Activated naive CD4-positive, alpha-beta T cell treated with anti-CD3 and anti-CD28 coated beads, Interleukin-2, amount 10 ng/mL, durations not matched to agents 7 days and 5 days (primary cell): ENCODE measurements at places on chromosomes 5 and 9.

- no peak overlapping the region for H3K4me3 ChIP-seq
- H3K27ac ChIP-seq, result no peak overlapping the region
- no peak for DNase-seq
- H3K4me1 ChIP-seq, result no peaks in the 10 kb centered on the region
These were observed 12.5 kb upstream of the IGFBPL1 start for GRCh38 chr9:38436708-38437107.

GRCh38 chr5:104247260-104247659, 684.7 kb upstream of the NUDT12 start:
- DNase-seq, result no peak
- H3K27ac ChIP-seq, result no peak overlapping the region
- H3K4me3 ChIP-seq, result no peak overlapping the region
- no peaks in the 10 kb centered on the region for H3K4me1 ChIP-seq
- no peaks in the 10 kb centered on the region for H3K27me3 ChIP-seq

DNA sequence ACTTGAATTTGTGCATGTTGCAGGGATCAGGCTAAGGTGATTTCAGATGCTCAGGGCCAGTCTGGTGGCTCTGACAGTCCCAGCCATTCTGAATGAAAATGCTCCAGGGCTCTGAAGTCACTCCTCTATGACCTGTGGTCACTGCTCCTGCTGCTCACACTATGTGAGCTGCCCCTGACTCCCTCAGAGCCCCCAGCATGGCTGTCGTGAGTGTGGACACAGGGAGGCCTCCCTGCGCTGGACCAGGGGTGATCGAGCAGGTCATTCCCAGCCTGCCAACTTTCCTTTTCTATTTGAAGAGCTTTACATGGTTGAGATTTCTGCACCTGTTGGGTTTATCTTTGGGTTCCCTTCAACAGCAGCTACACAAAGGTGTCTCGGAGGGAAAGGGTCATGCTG, 74.5 kb downstream of the WNK2 start:
- H3K27ac ChIP-seq, result no peak overlapping the region
- no peaks in the 10 kb centered on the region for H3K27me3 ChIP-seq
- peak; percentile 7 for DNase-seq
- no peaks in the 10 kb centered on the region for H3K4me1 ChIP-seq
- no peak overlapping the region for H3K4me3 ChIP-seq

DNA sequence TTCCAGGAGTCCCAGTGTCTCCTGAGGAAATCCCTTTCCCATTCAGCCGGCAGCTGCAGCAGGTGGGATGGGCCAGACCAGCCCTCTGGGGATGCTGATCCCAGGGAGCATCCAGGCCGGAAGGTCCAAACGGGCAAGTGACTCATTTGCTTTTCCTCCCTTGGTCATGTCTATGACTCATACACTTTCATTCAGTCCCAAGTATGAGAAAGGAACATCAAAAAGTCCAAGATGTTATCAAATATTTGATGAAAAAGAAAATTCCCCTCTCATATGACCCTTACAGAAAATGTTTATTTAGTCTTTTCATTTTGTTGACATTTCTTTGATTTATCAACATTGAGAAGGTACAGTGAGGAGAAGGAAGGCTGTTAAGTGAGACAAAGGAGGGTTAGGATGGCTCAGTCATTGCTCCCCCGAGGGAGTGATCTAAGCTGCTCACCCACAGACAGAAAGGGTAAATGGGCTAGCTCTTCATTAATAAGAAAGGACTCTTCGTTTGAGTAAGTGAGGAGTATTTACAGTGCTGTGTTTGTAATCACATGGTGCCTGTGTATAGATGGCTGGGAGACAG, 117.6 kb upstream of the ANKRD55 start:
- no peaks in the 10 kb centered on the region for H3K4me1 ChIP-seq
- no peak overlapping the region for H3K4me3 ChIP-seq
- no peak overlapping the region for H3K27ac ChIP-seq
- no peak for DNase-seq
- H3K36me3 ChIP-seq, result peaks cover 2% of the 10 kb centered on the region

GRCh38 chr5:65811885-65812284, 89.9 kb downstream of the NLN start:
- H3K27ac ChIP-seq, result no peak overlapping the region
- H3K4me1 ChIP-seq, result peaks cover 20% of the 10 kb centered on the region
- H3K27me3 ChIP-seq, result no peaks in the 10 kb centered on the region
- peaks cover 31% of the 10 kb centered on the region for H3K36me3 ChIP-seq
- DNase-seq, result no peak
- H3K4me3 ChIP-seq, result no peak overlapping the region

- H3K27ac ChIP-seq, result peak overlapping the region; percentile 68
- H3K4me1 ChIP-seq, result peaks cover 43% of the 10 kb centered on the region
- DNase-seq, result no peak
- peaks cover 78% of the 10 kb centered on the region for H3K36me3 ChIP-seq
- H3K27me3 ChIP-seq, result no peaks in the 10 kb centered on the region
These were observed 85.8 kb downstream of the SECISBP2 start for GRCh38 chr9:89404074-89404473.

DNA sequence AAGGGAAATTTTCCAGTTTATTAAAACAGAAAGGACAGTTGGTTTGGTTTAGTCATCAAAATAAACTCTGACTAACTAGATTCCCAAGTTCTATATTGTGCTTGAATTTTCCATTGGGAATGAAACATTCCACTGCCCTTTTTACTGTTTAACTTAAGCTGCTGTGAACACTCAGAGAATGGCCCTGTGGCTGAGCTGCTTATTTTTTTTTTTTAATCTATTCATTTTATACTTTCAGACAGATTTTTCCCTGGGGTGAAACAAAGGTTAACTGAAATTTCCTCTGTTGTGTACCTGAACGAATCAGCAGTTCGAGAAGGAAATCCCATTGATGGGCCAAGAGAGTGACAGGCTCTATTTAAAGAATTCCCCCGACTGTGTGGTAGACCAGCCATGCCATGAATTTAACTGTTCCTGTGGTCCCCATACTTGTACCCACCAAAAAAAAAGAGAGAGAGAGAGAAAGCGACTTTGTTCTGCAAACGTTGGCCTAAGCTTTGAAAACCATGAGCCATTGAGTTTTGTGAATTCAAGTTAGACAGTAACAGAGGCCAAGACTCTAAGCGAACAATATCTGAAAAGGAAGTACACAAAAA, 138.7 kb upstream of the GRHPR start:
- no peak overlapping the region for H3K27ac ChIP-seq
- H3K4me1 ChIP-seq, result peaks cover 5% of the 10 kb centered on the region
- no peaks in the 10 kb centered on the region for H3K27me3 ChIP-seq
- no peak for DNase-seq
- peaks cover 13% of the 10 kb centered on the region for H3K36me3 ChIP-seq

GRCh38 chr5:141713616-141714309, 31.7 kb upstream of the ARAP3 start:
- peaks cover 35% of the 10 kb centered on the region for H3K27me3 ChIP-seq
- H3K4me3 ChIP-seq, result no peak overlapping the region
- DNase-seq, result no peak

- H3K27ac ChIP-seq, result no peak overlapping the region
- H3K27me3 ChIP-seq, result no peaks in the 10 kb centered on the region
- DNase-seq, result no peak
- no peaks in the 10 kb centered on the region for H3K36me3 ChIP-seq
- no peak overlapping the region for H3K4me3 ChIP-seq
- no peaks in the 10 kb centered on the region for H3K4me1 ChIP-seq
These were observed 144.9 kb downstream of the ADAMTSL1 start for GRCh38 chr9:18618862-18619261.

GRCh38 chr5:131196331-131196730, 25.6 kb downstream of the LYRM7 start:
- no peaks in the 10 kb centered on the region for H3K4me1 ChIP-seq
- H3K4me3 ChIP-seq, result no peak overlapping the region
- no peak for DNase-seq
- H3K27ac ChIP-seq, result no peak overlapping the region

DNA sequence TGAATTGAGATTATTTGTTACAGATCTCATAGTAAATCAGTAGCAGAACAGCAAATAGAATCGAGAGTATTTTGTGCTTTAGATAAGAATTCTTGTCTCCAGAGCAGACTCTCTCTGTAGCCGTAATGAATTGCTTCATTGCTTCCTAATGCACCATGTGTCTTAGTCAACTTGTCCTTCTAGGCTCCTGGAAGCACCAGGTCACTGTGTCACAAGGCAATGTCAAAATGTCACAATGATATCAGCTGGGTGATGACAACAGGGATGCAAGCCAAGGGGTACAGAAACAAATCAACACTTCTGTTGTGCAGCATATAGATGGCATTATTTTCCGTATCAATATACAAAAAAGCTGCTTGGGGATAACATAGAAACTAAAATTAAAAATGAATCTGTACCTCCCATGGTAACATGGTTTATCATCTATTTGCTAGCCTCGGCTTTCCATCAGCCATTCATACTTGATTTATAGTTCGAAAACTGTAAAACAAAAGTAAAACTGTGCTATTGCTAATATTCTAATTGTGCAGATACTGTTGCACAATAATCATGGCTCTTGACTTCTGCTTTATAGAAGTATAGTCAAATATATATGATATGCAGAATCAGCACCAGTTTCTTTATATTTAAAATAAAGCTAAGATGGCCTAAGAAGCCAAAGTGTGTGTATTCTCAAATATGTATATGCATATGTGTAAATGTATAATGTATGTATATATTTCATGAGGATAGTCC, 435.9 kb upstream of the TLE4 start:
- no peaks in the 10 kb centered on the region for H3K36me3 ChIP-seq
- H3K4me3 ChIP-seq, result no peak overlapping the region
- no peak overlapping the region for H3K27ac ChIP-seq
- no peak for DNase-seq
- H3K27me3 ChIP-seq, result no peaks in the 10 kb centered on the region

- peaks cover 7% of the 10 kb centered on the region for H3K27me3 ChIP-seq
- H3K4me3 ChIP-seq, result no peak overlapping the region
These were observed 28.6 kb downstream of the LAMC3 start for GRCh38 chr9:131037335-131038255.

DNA sequence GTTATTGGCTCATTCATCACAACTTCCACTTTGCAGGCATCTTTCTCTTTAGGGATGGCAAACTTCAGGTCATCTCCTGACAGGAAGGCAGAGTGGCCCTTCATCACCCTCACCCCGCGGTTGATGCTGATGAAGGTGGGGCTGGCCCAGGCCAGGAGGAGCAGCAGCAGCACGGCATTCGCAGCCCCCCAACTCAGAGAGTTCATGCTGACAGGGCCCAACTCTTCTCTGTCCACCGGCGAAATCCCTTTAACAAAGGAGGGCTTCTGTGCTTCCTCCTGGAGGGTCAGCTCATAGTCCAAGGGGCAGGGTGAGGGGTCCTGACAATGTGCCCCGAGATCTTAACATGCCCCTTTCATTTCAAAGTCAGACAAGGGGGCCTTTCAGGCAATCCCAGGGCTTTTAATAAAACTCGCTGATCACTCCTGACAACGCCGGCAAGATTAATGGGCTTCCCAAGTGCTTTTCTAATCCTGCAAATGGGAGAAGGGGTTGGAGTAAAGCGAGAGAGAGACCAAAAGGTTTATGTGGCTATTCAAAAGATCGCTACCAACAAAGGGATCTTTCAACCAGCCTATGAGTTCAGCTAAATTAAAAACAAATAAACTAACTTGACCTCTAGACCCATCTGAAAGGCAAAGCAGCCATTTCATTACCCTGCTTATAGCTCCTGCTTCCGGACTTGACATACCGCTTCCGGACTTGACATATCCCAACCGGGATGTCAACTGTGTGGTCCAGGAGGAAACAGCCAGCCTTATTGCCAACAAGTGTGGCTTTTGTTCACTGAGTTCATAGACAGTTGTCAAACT, 41.2 kb downstream of the FREM1 start:
- H3K4me3 ChIP-seq, result no peak overlapping the region
- H3K36me3 ChIP-seq, result no peaks in the 10 kb centered on the region
- H3K27ac ChIP-seq, result no peak overlapping the region
- no peaks in the 10 kb centered on the region for H3K27me3 ChIP-seq
- DNase-seq, result no peak

- no peaks in the 10 kb centered on the region for H3K36me3 ChIP-seq
- no peak for DNase-seq
- no peak overlapping the region for H3K4me3 ChIP-seq
- H3K27ac ChIP-seq, result no peak overlapping the region
- H3K4me1 ChIP-seq, result no peaks in the 10 kb centered on the region
These were observed 1196.1 kb upstream of the CDH9 start for GRCh38 chr5:28234356-28234968.

- peaks cover 50% of the 10 kb centered on the region for H3K4me1 ChIP-seq
- DNase-seq, result peak; percentile 76
- H3K36me3 ChIP-seq, result no peaks in the 10 kb centered on the region
- H3K4me3 ChIP-seq, result peak overlapping the region; percentile 13
These were observed 96.5 kb downstream of the GADD45G start for GRCh38 chr9:89701221-89701798.

DNA sequence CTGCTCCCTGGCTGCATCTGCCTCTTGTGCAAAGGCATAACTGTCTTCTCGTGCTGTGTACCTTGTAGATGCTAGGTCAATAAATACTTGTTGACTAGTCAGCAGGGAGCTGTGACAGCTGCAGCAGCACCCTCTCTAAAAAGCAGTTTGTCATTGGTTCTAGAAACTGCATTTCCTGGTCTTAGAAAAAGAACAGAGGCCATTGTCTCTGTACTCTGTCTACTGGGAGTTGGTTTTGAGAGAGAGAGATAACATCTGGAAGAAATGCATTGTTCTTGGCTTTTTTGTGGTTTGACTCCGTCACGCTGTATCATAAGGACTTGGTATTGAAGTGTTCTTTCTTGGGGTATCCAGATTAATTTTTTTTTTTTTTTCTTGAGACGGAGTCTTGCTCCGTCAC, 32.3 kb downstream of the SH3GLB2 start:
- H3K27ac ChIP-seq, result peak overlapping the region; percentile 62
- no peaks in the 10 kb centered on the region for H3K27me3 ChIP-seq
- peaks cover 22% of the 10 kb centered on the region for H3K4me1 ChIP-seq
- DNase-seq, result no peak
- peaks cover 69% of the 10 kb centered on the region for H3K36me3 ChIP-seq

DNA sequence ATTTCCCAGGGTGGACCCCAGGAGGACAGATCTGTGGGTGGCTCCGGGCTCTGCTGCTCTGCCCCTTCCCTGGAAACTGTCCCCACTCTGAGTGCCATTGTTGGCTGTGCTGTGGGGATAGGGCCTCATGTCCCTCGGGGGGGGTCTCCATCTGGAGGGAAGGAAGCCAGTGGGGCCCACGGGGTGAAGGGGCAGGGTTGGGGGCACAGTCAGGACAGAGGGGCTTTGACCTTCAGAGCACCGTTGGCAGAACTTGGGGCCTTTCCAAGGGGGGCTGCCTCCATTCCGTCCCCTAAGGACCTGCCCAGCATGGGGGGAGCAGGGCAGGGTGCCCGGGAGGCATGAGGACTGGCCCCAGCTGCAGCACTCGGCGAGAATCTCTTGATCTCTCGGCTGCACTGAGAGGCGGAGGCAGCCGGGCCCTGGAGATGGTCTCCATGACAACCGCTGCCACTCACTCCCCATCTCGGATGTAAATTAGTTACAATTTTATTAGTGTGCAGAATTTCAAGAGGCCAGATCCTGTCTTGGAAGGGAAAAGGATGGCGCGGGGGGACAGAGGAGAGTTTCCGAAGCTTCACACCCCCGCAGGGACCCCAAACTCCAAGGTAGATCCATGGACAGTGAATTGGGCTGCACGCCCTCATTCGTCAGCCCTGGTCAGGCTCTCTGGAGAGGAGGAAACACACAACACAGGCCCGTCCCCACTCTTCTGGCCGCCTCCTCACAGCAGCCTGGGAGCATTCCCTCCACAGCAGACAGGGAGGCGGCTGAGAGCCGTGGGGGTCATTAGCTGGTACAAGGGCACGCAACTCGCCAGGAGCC, 216.2 kb upstream of the IER5L start:
- H3K27ac ChIP-seq, result no peak overlapping the region
- no peak overlapping the region for H3K4me3 ChIP-seq
- no peaks in the 10 kb centered on the region for H3K4me1 ChIP-seq
- no peaks in the 10 kb centered on the region for H3K36me3 ChIP-seq
- no peak for DNase-seq
